ENCODE measurements at places on chromosomes 4 and X.

- no peak for DNase-seq
Observed at GRCh38 chr4:139560406-139561104, 4.5 kb upstream of the SETD7 start.

DNA sequence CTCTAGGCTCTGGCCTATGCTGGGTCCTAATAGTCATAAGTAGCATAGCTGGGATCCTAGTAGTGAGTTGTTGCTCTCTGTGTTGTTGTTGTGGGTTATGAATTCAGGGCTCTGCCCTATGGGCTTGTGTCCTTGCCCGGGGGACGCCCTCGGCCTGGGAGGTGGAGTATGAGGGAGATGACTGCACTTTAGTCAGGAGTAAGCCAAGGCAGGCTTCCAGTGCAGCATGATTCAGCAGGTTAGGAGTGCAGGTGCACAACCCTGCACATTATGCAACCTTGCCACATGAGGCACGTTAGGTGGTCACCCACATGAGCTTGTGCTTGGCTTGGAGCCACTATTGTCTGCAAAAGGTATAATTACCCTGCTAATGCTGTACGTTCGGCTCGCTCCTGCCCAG, 58.4 kb upstream of the CCDC149 start:
- peak; percentile 64 for DNase-seq

GRCh38 chr4:59945277-59945676, 1254.8 kb upstream of the ADGRL3 start:
- no peak for DNase-seq

- no peak for DNase-seq
Observed at GRCh38 chr4:170097681-170098080, 7.9 kb upstream of the AADAT start.

- DNase-seq = no peak
Observed at GRCh38 chr4:95093936-95094929, 336.5 kb downstream of the BMPR1B start.

DNA sequence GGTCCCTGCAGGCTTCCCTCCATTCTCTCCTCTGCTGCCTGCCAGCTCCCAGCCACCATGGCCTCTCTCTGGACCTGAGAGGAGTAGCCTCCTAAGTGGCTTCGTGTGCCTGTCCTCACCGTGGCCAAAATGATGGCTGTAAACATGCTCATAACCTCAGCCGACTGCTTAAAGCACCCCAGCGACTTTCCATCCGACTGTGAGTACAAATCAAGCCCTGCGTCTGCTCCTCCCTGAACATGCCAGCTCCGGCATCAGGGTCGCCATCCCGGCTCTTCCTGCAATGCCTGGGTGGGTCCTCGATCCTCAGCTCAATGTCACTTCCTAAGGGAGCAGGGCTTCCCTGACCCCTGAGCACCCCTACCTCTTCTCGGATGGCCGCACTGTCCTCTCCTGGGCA, 3.3 kb upstream of the SORCS2 start:
- DNase-seq = no peak

DNA sequence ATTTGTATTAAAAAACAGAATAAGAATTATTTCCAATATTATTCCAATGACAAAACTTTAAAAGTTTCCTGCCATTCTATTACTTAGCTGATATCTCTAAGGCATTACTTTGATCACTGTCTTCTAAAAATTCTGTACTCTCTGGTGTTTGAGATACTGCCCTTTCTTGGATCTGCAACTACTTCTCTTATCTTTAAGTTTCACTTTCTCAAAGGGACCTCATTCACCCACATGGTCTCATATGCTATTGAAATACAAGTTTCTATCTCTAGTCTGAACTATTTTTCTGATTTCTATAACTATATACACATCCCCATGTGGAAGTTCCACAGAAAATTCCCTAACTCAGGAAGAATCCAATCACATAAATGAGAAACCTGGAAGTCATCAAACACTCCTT, 22.2 kb downstream of the TMPRSS11E start:
- DNase-seq = no peak
